ENCODE measurements at places on chromosomes 7 and 10. TPM values are rescaled to one million over a fixed set of nuclear protein-coding genes. Genes with fewer than 3 reads are reported as not detected.
A peak's percentile ranks its signal among the peaks of the same experiment; 100 is the strongest.

DNA sequence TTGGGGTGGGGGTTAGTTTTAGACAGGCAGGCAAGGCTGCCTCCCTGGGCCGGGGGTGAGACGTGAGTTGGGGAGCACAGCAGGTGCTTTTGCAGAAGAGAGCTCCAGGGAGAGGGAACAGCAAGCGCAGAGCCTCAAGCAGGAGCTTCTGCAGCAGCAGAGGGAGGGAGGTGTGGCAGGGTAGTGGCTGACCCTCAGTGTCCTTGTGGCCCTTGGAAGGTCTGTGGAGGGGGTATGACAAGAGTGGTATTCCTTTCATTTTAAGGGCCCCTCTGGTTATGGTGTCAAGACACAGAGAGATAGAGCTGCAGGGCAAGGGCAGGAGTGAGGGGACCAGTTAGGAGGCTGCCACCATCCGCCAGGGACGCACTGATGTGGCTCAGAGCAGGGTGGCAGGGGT lies 138.9 kb downstream of the EBF3 start:
- no peaks in the 10 kb centered on the region for H3K27me3 ChIP-seq
- DNase-seq = no peak
- no peaks in the 10 kb centered on the region for H3K4me1 ChIP-seq
- no peaks in the 10 kb centered on the region for H3K36me3 ChIP-seq

SLC18A3 gene
- total RNA-seq = not detected

PNLIPRP1 gene
- 0.99 TPM for total RNA-seq

DNA sequence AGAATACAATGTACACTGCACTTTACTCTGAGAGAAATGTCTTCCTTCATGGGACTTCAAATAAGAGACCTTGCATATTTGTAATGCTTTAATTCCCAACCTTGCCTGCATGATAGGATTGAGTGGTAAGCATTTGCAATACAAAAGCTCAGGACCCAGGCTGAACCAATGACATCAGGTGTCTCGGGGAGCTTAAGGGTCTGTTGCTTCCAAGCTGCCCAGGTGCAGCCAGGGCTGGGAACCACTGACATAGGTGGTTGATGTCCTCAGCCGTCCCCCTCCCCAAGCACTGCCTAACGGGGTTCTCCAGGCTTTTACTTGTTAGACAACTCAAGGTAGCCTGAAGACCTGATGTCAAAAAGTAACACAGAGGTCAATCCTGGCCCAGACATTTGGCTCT lies 29.1 kb downstream of the FIGNL1 start:
- H3K4me1 ChIP-seq = no peaks in the 10 kb centered on the region
- no peaks in the 10 kb centered on the region for H3K27me3 ChIP-seq

CTAGE6 gene
- total RNA-seq = 2.7 TPM

DNA sequence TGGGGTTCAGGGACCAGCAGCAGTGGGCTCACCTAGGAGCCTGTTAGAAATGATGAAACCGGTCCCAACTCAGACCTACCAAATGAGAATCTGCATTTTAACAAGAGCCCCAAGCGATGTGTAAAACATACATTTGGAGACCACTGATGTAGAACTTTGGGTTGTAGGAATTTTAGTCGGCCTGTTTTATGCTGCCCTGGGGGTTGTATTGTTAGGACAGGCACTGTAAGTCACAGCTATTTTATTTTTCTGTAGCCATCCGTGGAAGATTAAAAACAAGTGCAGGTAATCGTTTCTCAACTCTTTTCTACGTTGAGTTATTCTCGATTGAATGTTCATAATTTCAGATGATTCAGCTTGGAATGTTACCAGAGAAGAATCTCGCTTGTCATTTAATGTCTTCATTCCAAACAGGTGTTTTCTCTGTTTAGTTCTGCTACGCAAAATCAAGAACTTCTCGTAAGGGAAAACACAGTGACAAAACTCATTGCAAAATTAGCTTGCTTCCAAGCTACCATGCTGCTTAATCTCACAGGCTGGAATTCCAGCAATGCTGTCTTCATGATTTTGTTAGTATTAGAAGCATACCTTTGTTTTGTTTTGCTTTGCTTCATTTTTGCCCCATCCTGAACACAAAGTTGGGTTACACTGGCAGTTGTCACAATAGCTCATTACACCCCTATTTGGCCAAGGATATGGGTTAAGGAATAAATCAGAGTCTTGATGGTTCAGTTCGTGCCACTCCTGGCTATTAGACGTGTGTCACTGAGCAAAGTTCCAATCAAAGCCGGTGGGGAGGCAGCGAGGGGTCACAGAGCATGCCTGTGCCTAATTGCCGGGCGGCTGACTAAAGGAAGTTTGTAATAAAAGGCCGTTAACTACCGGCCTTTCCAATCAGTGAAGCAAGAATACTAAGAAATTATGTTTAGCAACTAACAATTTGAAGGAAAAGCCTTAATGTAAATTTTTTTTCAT lies 676.9 kb downstream of the GATA3 start:
- no peak overlapping the region for H3K27ac ChIP-seq
- no peak for DNase-seq
- H3K4me3 ChIP-seq = no peak overlapping the region
- no peaks in the 10 kb centered on the region for H3K4me1 ChIP-seq
- no peaks in the 10 kb centered on the region for H3K36me3 ChIP-seq

DNA sequence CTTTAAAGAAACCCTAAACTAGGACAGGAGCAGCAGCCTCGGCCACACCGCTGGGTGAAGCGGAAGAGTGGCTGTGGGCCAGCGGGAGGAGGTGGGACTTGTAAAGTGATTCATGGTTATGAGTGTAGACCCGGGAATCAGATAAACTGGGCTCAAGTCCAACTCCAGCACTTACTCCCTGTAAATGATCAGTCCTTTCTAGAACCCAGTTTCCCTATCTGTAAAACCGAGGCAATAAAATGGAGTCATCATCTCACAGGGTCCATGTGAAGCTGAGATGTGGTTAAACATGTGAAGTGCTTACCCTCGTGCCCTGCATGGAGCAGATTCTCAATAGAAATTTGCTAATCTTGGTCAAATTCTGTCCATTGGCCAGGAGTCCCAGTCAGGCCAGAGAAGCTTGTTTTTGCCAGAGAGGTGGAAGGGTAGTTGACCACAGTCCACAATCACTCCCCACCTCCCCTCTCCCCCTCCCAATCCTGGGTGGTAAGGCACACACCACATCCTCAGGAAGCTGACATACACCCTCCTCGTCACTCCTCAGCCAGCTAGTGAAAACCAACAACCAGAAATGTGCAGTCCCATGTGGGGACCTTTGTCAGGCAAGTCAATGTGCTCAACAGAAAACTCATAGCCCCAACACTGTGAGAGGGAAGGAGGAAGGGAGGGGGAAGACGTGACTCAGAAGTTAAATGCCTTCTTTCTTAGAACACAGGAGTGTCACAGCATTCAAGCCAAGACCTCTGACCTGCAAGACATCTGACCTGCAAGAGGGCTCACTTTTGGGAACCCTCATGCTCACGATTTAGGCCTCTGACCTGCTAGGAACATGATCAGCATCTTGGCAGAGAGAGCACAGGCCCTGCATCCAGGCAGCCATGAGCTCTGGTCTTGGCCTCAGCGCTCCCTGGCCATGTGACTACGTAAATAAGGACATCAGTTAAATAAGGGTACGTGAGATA lies 145.1 kb downstream of the PLXNA4 start:
- DNase-seq = no peak
- no peaks in the 10 kb centered on the region for H3K36me3 ChIP-seq
- H3K27ac ChIP-seq = peak overlapping the region; percentile 3
- no peaks in the 10 kb centered on the region for H3K27me3 ChIP-seq
- H3K4me1 ChIP-seq = peaks cover 67% of the 10 kb centered on the region

CLDN4 gene
- 0.99 TPM for total RNA-seq
